ENCODE measurements at places on chromosomes 1 and 21. TPM values are rescaled to one million over a fixed set of nuclear protein-coding genes. Genes with fewer than 3 reads are reported as not detected.

The RNASEL gene
- total RNA-seq, result 10.7 TPM

The MTARC2 gene
- total RNA-seq, result 11.7 TPM

The MRAP gene
- 23.4 TPM for total RNA-seq

- no peak for DNase-seq
These were observed 30.4 kb downstream of the TMEM63A start for GRCh38 chr1:225851805-225852204.

GRCh38 chr1:204583909-204584632 is 67.9 kb downstream of the MDM4 start:
- DNase-seq, result peak; percentile 72

- no peak for DNase-seq
These were observed 123.4 kb upstream of the SOD1 start for GRCh38 chr21:31536138-31536537.

DNA sequence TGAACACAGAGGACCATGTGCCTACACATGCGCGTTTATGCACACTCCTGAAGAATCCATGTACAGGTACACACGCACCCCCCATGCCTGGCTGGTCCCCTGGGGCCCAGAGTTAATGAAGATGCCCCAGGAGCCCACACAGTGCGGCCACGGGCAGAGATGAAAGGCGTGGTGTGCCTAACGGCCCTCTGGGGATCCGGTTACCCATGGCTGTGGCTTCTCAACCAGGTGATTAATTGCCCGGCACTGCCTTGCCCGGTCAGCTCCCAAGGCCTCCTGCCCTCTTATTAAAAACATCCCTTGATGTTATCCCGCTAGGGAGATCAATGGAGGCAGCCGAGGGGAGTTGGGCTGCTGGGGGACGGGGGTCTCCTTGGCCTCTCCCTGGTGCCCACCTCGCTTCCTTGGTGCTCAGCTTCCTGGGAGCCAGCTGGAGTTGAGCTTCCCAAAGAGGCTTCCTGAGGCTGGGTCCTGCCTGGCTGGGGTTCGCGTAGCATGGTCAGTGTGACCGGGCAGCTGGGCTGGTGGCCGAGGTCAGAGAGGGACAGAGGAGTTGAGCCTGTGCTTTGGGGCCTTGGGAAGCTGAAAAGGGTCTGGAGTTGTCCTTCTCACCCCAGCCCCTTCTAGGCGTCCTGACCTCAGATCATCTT is 75.0 kb upstream of the WNT4 start:
- no peak for DNase-seq

- no peak for DNase-seq
These were observed 12.1 kb downstream of the DNAJC16 start for GRCh38 chr1:15538771-15539170.

- DNase-seq, result no peak
These were observed 52.1 kb downstream of the CD34 start for GRCh38 chr1:207858806-207859205.

DNA sequence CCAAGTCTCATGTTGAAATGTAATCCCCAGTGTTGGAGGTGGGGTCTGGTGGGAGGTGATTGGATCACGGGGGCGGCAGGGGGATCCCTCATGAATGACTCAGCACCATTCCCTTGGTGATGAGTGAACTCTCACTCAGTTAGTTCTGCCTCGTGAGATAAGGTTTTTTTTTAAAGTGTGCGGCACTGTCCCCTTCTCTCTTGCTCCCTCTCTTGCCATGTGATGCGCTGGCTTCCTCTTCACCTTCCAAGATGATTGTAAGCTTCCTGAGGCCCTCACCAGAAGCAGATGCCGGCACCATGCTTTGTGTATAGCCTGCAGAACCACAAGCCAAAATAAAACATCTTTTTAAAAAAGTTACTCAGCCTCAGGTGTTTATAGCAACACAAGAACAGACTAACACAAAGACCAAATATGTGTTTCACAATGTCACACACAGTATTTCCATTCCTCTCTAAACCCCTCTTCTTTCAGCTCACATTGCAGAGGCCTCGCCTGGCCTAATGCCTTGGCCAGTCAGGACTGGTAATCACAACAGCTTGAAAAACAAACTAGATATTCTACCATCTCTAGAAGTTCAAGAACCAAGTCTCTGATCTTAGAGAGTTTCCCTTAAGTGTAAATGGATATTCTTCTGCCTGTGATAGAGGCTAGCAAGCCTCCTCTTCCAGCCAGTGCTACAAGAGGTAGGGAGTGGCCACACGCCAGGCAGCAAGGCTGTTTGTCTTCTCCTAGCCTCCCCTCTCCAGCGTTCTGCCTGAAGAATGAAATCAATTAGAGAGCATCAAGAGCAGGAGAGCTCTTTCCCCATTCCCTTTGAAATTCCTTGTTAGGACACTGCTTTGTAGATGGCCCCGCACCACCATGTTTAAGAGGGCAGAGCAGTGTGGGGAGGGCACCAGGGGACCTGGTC is 19.6 kb upstream of the RAP1A start:
- no peak for DNase-seq

DNA sequence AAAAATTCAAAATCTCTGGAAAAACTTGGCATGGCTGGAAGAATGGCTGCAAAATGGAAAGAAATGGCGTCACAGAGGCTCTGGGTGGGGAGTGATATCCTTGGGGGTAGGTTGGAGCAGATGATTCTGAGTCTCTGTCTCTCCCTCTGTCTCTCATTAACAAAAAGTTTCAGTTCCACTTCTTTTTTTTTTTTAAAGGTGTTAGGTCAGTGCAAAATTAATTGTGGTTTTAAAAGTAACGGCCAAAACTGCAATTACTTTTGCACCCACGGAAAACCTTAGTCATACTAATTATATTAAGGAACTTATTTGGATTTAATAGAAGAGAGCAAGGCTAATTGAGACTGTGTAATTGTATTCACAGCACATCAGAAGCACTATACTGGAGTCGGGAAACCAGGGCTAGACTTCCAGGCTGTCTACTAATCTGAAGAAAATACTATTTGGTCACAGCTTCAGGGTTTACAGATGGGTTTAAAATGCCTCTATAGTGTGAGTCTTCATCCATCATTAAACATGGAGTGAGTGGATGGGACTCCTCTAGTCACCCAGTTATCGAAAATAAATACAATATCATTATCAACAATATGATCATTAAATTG is 289.1 kb upstream of the PLD5 start:
- DNase-seq, result no peak

DNA sequence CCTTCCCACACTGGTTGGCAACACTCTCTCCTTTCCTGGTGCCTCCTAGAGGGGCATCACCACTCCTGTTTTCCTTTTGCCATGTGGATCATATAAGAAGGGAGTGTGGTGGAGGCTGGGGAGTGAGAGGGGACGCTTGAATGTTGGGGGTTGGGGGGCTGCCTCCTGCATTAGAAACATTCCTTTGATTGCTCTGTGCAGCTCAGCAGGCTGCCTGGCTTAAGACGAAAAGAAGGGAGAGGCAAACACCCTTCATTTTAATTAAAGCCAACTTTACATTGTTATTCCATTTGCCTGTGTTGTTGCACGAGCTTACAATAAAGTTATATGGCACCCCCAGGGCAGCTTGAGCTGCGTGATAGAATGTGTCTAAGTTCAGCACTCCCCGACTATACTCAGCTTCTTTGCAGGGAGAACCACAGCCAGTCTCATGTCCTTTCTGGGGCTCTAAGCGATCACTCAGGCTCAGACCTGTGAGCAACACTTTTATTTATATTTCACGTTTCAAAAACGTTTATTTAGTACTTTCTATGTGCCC is 57.4 kb downstream of the FOXD2 start:
- no peak for DNase-seq

GRCh38 chr1:45282351-45282750 is 44.3 kb upstream of the HPDL start:
- DNase-seq, result no peak

- DNase-seq, result peak; percentile 38
These were observed 25.7 kb downstream of the STK40 start for GRCh38 chr1:36359911-36360550.

DNA sequence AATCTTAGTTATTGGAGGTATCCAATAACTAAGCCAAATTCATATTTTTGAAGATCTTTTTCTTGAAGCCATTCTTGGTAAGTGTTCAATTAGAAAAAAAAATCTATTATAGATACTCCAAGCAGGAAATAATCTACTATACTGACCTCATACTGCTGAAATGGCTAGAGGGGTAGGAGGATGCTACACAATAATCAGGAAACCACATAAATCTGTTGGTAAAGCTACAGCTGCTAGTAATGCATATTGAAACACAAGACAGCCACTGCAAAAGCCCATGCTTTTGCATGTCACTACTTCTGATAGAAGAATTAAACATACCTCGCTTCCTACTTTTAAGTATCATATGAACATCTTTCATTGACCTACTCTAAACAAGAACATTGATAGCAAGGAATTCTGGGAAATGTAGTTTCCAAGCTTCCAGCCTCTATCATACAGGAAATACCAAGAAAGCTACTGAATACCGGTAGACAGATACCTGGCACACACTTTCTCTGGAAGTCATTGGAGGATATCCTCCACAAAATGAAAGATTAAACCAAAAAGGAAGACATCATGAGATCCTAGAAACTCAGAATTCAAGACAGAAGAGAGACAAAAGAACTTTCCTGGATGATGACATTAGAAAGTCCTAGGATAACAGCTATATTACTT is 103.0 kb upstream of the VAV3 start:
- no peak for DNase-seq
